ENCODE measurements at places on chromosomes 3 and 15.

- DNase-seq, result no peak
Measured at GRCh38 chr3:171178714-171179113, 152.2 kb upstream of the SLC2A2 start.

DNA sequence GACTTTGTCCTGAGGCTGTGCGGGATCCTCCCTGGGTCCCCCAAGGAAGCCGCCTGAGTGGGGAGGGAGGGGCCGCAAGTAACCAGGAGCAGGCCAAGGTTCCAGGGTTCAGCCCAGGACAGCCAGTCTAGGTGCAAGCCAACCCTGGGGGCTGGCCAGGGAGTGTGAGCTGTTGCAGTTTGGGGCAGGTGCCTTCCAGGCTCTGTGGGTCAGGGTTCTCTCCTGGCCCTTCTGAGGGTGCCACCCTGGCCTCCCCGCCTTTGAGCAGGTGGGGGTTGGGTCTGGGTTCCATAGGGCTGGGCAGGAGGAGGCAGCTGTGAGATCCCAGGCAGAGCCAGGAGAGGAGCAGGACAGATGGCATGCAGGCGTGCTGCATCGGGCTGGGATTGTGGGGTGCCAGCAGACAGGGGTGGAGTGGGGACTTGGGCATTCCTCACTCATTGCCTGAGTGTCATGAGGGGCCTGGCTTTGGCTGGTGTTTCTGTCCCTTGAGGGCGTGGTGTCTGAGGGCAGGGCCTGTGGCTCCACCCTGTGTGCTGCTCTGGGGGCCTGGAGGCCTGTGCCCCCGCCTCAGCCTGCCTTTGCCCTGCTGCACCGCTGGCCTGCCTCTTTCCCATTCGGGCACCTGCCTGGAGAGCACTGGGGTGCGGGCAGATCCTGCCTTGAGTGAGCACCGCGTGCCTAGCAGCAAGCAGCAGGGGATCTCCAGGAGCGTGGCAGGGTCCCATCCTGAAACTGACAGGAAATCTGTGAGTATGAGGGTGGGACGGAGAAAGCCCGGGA is 18.4 kb downstream of the KLF13 start:
- no peak for DNase-seq

DNA sequence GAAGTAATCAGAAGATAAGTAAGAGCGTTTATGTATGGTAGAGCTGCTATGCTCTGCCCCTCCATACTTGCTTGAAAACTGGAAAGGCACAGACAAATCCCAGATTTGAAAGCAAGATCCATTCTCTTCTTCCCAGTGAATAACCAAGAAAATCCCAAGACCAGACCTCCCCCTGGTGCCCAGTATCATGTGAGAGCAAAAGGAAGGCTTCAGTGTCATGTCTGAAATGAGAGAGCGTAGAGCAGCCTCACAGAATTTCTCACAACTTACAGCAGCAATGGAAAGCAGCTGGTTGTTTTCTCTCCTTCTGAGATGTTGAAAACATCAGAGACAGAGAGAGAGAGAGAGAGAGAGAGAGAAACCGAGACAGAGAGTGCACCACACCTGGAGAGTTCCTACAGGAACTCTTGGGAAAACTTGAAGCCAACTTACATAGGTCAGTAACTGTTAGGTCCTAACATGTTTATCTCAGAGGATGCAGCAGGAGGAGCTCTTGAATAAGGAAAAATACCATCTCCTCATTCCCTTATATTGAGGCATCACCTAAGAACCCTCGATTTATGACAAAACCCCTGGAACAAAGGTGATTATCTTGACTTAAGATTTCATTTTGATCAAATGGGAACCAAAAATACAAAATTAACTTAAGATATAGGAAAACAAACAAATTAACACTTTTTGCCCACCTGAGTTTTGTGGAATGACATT is 273.3 kb downstream of the NSUN3 start:
- DNase-seq, result peak; percentile 57

- no peak for DNase-seq
Measured at GRCh38 chr3:48215019-48215418, 8.3 kb upstream of the CAMP start.

GRCh38 chr15:78618490-78618934 is 2.3 kb downstream of the CHRNA3 start:
- DNase-seq, result peak; percentile 94

DNA sequence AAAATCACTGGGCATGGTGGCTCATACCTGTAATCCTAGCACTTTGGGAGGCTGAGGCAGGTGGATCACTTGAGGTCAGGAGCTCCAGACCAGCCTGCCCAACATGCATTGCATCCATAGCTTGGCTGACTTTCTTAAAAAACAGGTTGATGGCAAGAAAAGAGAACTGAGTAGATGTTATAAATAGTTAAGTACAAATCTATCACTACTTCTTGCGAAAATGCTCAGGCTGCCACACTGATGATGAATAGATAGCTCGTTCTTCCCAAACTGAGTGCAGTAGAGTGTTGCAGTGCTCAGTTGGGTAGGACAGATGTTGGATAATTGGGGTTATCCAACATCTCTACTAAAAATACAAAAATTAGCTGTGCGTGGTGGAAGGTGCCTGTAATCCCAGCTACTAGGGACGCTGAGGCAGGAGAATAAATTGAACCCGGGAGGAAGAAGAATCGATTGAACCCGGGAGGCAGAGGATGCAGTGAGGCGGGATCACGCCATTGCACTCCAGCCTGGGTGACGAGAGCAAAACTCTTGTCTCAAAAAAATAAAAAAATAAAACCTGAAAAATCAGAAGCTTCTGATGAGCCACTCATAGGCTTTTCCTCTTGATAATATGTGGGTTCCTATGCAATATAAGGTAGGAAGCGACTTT is 1.2 kb downstream of the BTLA start:
- no peak for DNase-seq

Measured in cardiac muscle cell (in vitro differentiated cells and primary cell).